Inflammatory macrophage (primary cell): ENCODE measurements at places on chromosomes 1 and 21.
A peak's percentile ranks its signal among the peaks of the same experiment; 100 is the strongest.

- no peak for DNase-seq
These were observed at the start of gene LAMC1 for GRCh38 chr1:183023146-183023600. LAMC1 (plus strand) TSS chr1:183023420; CDS start chr1:183023717, 297 bp downstream.

DNA sequence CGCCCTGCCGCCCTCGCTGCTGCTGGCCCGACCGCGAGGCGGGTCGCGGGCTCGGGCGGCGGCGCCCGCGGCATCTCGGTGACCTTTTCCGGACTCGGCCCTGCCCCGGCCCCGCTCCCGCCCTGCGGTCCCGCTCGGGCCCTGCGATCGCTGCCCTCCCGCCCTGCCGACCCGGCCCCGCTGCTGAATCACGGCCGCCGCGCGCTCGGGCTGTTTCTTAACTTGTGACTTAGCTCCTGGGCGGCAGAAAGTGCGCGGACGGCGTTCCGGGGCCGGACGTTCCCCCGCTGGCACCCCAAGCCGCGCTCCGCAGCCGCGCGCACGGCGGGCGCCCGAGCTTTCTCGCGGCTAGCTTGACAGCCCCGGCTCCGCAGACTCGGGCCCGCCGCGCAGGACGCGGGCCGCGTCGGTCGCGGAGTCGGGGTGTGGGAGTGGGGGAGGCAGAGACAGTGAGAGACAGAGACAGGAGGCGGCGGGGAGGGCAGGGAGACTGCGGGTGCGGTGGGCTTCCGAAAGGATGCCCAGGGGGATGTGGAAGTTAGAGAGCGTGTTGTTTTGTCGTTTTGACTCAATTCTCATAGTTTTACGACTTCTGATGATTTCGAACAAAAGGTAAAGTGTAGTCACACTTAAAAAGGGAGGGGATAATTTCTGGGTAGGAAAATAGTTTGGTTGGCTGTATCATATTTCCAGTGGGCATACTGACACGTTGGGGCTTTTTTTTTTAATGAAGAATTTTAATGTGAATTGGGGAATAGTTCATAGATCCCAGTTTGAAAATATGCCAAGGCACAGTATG lies 49.8 kb downstream of the PRDM2 start:
- peak; percentile 63 for DNase-seq

- DNase-seq = no peak
These were observed 62.5 kb downstream of the WDR64 start for GRCh38 chr1:241714321-241715218.

DNA sequence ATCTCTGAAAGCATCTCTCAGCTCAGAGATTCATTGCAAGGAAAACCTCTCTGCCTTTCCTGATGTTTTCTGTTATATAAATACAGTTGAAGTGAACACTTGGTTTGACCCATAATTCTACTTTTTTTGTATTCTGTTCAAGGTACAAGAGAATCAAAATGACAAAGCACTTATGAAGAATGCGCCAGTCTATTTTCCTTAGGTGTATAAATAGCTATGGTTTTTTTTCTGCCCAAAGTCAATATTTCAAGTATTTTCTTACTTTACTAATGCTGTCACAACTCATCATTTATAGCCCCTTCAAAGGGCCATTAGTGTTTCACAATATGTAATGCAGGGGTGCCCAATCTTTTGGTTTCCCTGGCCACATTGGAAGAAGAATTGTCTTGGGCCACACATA lies 142.5 kb upstream of the C1orf105 start:
- DNase-seq = no peak

- no peak for DNase-seq
These were observed 1.2 kb downstream of the HP1BP3 start for GRCh38 chr1:20785907-20786252.
